HEK293T (cell line): ENCODE measurements at places on chromosomes 5 and 9.
A peak's percentile ranks its signal among the peaks of the same experiment; 100 is the strongest.

DNA sequence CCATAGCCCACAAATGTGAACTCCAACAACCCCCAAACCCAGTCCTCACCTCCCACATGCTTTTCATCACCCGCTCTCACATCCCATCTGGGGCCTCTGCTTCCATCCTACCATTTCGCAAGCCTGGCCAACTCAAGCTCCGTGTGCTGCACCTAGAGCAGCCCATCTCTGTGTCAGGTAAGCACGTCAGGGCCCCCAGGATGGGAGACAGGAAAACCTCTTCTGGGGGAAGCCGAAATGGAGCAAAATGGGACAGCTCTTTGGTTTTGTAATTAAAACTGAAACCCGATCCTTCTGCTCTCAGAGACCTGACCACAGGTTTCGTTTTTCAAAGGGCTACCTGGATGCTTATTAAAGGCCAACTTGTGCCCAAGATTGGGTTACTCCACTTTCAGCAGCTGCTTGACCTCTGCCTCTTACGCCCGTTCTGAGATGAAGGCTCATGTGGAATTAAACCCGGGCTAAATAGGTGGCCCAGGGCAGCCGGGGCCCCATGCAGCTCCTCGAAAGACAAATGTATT lies 287.7 kb downstream of the SLIT3 start:
- no peak for DNase-seq

DNA sequence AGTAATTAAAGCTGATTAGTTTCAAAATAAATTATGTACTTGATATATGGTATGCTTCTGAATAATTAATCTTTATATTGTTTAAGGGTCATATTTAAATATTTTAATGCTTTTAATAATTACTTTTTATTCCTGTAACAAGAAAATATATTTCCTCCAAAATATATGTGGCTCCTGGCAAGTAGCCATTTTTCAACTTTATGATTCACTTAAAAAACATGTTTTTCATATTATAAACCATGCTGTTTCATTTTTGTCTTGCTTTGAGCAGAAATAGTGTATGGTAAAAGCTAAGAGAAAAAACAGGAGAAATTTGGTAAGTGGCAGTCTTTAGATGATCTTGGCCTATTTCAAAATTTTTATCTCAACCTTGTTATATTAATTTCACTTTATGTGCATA lies 14.6 kb downstream of the SPATA9 start:
- no peak for DNase-seq

DNA sequence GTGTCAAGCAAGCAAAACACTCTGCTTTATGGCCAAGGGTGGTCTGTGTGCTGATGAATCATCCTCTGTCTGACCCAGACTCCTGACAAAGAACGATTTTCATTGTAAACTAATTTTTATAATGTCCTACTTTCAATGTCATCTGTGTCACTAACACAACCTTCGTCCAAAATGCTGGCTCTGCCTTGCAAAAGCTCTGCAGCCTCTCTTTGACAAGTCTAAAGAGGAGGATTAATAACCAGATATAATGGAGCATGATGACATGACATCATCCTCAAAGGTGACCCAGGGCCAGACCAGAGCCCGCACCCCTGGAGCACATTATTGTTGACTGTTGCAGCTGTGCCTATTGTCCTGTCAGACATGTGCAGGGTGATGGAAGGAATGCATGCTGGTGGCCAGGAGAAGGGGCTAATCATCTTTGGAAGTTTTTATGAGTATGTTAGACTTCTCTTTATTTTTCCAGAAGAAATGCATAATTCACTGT lies 589.4 kb downstream of the NR2F1-AS1 start:
- peak; percentile 12 for DNase-seq

- DNase-seq, result no peak
Observed at GRCh38 chr5:107058235-107058634, 612.5 kb downstream of the EFNA5 start.

DNA sequence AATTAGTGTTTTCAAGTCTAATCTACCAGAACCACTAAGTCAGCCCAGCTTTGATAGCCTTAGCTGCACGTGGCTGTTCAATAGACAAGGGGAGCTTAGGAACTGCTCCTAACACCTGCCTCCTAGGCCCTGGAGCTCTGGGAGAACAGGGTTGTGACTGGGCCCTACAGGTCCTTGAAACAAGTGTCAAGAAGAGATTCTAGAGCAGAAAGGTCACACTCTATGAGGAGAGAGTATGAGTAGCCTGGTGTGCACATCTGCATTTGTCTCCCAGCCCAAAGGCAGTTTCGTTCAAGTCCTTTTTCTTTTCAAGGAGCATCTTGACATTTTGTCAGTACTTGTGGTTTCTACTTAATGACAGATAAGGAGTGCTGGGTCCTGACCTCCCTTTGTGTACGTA lies 206.1 kb downstream of the PRELID2 start:
- DNase-seq, result no peak

- DNase-seq, result no peak
Observed at GRCh38 chr5:53392073-53392472, 88.4 kb upstream of the FST start.

DNA sequence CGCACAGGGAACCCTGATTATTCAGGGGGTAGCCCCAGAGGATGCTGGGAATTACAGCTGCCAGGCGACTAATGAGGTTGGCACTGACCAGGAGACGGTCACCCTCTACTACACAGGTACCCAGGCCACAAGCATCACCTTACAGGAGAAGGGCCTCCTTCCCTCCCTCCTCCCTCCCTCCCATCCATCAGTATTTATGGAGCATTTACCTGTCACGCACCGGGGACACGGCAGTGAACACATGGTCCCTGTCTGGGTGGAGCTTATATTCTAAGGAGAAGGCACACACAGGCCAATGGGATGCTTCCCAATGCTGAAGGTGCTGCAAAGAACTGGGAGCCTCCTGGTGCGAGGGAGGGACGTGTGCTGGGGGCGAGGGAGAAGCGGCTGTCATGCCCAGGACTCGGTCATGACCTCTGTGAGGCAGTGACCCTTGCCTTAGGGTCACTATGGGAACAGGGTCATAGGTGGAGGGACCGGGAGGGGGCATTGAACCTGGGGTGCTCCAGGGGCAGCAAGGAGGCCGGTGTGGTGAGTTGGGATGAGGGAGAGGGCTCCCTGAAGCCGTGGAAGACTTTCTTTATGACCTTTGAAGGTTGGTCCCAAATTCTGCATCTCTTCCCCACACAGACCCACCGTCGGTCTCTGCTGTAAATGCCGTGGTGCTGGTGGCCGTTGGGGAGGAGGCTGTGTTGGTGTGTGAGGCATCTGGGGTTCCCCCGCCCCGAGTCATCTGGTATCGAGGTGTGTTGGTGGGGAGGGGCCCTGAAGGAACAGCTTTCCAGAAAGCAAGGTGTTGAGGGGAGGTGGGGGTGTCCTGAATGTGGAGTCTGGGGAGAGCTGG lies 41.5 kb downstream of the HMCN2 start:
- DNase-seq, result no peak

DNA sequence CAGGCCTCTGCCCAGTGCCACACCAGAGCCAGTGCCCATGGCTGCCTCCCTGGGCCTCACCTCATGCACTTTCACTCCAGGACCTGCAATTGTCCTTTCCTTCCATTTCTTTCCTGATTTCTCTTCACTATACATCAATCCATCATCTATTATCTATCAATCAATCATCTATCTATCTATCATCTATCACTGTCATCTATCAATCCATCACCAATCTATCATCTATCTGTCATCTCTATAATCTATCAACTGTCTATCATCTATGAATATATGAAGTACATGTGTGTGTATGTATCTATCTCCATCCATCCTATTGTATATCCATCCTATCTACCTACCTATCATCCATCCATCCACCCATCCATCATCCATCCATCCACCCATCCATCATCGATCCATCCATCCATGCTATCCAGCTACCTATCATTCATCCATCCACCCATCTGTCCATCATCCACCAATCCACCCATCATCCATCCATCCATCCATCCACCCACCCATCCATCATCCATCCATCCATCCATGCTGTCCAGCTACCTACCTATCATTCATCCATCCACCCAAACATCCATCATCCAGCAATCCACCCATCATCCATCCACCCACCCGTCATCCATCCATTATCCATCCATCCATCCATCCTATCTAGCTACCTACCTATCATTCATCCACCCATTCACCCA lies 26.9 kb downstream of the SLC6A3 start:
- no peak for DNase-seq

DNA sequence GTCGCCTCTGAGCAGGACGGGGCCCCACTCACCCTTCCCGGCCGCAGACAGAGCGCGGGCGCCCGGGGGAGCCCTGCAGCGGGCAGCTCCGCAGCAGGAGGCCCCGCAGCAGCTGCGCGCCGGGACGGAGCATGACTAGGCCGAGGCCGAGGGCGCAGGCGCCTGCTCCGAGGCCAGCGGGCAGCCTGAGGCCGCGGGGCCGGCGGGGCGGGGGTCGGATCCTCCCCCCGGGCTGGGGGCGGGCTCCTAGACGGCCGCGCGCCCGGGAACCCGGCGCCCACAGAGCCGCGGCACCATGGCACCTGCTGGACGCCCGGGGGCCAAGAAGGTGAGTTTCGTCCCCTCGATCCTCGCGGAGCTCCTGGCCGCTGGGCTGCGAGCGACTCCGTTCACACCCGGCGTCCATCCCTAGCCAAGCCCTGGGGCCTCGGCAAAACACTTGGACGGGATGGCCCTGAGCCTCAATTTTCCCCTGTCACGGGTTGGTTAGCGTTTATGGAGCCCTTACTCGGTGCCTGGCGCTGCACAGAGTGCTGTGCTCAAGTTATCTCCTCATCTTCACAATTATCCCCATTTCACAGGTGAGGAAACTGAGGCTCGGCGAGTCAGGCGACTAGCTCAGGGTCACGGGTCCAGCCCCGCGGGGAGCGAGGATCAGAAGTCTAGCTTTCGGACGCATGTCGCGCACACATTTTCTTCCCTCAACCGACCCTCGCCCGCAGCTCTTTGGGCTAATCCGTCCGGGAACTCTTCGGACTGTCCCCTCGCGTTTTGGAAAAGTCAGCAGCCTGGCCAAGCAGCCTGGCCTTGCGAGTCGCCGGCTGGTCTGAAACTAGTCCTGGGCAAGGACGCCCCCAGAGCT lies at the start of the genes BHMT2 and DMGDH:
TSS of gene BHMT2 (plus strand) at position 280 of the 862 bp plus-strand sequence. CDS start at position 296, 16 bp downstream.
TSS of gene DMGDH (minus strand) at position 187 of the 862 bp plus-strand sequence. CDS start at position 133, 54 bp downstream.
- no peak for DNase-seq

DNA sequence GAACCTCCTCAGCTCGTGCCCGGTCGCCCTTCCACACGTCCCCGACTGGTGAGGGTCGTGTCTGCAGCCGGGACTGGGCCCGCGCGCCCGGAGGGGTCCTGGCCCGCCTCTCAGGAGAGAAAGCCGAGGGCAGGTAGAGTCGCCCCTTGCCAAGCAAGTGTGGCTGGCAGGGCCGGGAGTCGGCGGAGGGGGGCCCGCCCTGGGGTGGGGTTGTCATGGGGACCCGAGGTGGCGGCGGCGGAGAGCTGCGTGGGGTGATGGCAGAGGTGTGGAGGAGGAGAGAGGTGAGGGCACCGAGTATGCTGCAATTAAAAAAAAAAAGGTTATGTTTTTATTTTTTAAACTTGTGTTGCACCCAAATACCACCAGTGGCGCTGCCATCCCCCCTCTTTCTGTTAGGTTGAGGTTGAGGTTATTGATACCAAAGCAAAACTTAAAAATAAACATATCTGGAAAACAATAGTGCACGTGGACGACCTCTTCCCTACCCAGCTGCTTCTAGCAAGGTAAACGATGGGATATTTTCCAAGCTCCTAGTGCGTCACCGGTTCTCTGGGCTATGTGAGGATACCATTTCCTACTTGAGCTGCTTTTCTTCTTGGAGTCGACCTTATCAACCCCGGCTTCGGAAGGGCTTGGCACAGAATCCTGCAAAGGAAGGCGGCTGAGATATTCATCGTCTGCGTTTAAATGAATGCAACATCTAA lies 660 bp downstream of the SCAMP1 start:
- DNase-seq, result peak; percentile 39

GRCh38 chr5:111628901-111629300 lies 116.6 kb upstream of the STARD4 start:
- DNase-seq, result no peak

GRCh38 chr9:116791326-116791725 lies 104.2 kb downstream of the TRIM32 start:
- DNase-seq, result peak; percentile 9

DNA sequence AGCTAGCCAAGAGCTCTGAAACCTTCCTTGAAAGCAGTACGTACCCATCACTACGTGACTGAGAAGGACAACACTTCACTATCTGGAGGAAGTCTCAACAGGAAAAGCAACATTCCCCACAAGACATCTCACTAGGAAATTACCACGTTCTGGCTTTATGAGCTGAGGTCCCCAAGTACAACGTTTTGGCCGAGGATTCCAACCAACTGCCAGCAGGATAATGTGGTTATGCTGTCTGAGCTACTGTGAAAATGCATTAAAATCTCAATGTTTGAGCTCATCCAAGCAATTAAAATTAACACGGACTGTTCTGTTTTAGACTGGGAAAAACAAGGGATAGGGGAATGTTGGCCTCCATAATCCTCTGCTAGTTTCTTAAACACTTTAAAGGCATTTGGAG lies 16.4 kb downstream of the MED27 start:
- DNase-seq, result no peak

- no peak for DNase-seq
Observed at GRCh38 chr9:129549684-129550083, 71.2 kb downstream of the C9orf50 start.

DNA sequence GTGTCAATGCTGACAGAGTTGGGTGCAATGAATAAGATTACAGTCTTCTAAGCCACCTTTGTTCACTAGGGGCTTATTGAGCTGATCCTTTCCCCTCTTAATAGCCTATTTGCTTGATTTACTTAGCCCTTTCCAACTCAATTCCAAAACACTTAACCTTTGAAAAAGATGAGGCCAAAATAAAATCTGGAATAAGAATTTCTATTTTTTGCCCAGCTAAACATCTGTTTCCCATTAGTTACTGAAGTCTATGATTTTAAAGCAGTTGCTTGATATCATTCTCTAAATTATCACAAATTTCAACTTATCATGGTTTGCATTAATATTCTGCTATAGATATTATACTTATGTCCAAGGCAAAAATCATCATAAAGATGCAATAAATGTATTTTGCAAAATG lies 1272.0 kb upstream of the ACO1 start:
- no peak for DNase-seq

DNA sequence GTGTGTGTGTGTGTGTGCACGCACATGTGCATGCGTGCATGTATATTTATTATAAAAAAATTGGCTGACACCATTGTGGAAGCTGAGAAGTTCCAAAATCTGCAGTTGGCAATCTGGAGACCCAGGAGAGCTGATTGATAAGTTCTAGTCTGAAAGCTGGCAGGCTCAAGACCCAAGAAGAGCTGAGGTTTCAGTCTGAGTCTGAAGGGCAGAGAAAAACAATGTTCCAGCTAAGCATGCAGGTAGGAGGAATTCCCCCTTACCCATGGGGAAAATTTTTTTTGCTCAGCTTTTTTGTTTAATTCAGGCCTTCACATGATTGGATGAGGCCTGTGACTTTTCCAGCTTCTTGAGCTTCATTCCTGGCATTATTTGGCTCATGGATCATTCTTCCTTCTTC lies 31.2 kb upstream of the ACTBL2 start:
- DNase-seq, result no peak
